RPMI8226 (cell line): ENCODE measurements at places on chromosomes 6 and 20.

- DNase-seq = no peak
Observed at GRCh38 chr6:157813750-157814455, 9.1 kb upstream of the SNX9 start.

DNA sequence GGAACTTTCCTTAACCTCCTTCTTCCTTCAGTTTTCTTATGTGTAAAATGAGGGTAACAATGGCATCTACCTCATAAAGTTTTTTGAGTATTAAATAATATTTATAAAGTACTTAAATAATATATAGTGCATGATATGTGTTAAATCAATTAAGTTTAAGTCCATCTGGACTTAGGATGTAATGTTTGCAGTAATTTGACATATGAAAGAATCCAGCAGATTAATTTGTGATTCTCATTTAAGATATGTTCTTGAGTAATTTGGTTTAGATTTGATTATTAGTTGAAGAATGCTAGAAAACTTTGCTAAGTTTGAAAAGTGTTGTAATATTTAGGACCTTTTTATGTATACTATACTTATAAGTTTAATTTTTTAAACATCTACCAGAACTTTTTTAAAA, 18.1 kb downstream of the KCTD20 start:
- DNase-seq = no peak

DNA sequence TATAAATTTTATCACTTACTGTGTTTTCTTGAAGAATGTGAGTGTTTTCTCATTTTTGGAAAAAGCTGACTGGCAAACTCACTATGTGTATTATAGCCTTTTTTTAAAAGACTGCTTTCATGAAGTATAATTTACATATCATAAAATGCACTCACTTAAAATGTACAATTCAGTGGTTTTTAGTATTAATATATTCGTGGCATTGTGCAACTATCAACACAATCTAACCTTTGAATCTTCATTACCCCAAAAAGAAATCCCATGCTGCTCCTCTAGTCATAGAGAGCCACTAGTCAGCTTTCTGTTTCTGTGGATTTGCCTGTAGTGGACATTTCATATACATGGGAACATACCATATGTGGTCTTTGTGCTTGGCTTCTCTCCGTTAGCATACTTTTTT, 143.8 kb downstream of the PLCB4 start:
- DNase-seq = no peak

DNA sequence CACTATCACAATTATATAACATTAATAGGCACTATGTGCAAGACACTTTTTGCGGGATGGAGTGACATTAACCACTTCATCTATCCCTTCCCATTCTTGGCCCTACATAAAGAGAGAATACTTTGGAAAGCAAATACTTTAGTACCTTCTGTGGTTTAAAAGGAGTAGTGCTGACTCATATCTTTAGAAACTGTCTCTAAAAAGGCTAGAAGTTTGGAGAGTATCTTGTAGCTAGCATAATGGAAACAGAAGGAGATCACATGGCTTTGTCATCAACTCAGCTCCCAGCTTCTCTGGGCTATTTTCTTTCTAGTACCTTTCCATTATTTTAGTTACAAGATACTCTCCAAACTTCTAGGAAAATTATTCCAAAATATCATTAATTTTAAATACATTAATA, 157.5 kb downstream of the ADGRG6 start:
- DNase-seq = no peak

- DNase-seq = no peak
Observed at GRCh38 chr20:17543531-17544131, 12.5 kb upstream of the BFSP1 start.

DNA sequence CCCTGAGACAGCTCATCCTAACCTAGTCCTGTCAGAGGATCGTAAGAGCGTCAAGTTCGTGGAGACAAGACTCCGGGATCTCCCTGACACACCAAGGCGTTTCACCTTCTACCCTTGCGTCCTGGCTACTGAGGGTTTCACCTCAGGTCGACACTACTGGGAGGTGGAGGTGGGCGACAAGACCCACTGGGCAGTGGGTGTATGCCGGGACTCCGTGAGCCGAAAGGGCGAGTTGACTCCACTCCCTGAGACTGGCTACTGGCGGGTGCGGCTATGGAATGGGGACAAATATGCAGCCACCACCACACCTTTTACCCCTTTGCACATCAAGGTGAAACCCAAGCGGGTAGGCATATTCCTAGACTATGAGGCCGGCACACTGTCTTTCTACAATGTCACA, 3.2 kb upstream of the RPP21 start:
- no peak for DNase-seq

GRCh38 chr6:35727935-35728682, 8.7 kb upstream of the ARMC12 start:
- peak; percentile 97 for DNase-seq

- DNase-seq = no peak
Observed at GRCh38 chr6:124823240-124824111, 138.8 kb upstream of the RNF217 start.

DNA sequence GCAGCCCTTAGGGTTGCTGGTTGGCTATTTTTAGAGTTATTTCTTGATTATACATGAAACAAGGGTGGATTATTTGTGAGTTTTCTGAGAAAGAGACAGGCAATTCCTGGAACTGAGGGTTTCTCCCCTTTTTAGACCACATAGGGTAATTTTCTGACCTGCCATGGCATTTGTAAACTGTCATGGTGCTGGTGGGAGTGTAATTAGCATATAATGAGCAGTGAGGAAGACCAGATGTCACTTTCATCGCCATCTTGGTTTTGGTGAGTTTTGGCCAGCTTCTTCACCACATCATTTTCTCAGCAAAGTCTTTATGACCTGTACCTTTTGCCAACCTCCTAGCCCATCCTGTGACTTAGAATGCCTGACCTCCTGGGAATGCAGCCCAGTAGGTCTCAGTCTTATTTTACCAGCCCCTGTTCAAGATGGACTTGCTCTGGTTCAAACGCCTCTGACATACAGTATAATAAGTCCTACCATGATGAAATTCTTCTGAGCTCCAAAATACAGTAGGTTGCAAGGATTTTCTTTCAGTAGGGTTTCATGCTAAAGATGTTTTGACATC, 117.1 kb downstream of the ISM1 start:
- no peak for DNase-seq

- no peak for DNase-seq
Observed at GRCh38 chr6:49499623-49500022, at the start of gene GLYATL3. GLYATL3 (plus strand) TSS chr6:49499923; CDS start chr6:49511991, 12,068 bp downstream.

DNA sequence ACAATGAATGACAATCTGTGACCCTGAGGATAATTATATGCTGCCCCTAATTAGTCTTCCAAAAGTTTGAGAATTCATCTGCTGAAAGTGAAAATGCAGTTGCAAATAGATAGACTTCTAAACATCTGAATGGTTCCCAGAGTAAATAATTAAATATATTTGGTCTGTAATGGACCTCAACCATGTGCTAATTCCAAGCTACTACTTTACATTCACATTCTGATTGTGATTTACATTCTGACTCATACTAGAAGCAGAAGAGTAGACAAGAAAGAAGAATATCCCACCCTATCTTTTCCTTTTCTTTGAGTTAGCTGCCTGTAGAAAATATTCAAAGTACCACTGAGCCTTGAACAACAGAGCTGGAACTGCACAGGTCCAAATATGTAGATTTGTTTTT, 80.8 kb downstream of the PTPRK start:
- no peak for DNase-seq

- no peak for DNase-seq
Observed at GRCh38 chr6:144528743-144529425, 243.7 kb downstream of the UTRN start.

DNA sequence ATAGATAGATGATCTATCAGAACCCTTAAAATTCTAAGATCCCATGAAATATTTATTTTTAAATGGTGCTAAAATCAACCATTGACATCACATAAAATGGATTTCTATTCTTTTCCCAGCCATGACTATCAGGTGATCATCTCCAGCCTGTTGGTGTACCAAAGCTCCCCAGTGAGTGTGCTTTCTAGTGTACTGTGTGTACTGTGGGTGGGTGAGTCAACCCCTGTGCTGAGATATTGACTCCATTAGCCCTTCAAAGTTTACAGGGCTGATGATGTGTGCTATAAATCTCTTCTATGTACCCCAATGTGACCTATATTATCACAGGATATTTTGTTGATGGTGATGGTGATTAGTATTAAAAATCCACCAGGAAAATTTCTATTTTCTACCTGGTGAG, 344.6 kb downstream of the MMUT start:
- DNase-seq = no peak

DNA sequence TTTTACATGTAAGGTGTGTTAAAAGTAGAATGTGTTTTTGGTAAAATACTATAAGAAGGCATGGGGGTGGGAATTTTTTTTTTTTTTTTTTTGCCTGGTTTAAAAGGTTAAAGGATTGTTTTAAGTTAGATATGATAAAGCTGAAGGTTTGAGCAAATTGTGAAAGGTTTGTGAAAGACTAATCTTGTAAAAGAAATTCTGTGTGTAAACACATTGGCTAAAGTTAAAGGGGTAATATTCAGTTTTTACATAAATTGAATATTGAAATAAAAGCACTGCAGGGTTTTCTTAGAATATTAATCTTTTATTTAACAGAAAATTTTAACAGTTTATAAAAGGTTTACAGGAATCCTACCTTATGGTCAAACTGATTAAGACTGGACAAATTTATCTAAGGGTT, 105.7 kb downstream of the DTNBP1 start:
- no peak for DNase-seq

DNA sequence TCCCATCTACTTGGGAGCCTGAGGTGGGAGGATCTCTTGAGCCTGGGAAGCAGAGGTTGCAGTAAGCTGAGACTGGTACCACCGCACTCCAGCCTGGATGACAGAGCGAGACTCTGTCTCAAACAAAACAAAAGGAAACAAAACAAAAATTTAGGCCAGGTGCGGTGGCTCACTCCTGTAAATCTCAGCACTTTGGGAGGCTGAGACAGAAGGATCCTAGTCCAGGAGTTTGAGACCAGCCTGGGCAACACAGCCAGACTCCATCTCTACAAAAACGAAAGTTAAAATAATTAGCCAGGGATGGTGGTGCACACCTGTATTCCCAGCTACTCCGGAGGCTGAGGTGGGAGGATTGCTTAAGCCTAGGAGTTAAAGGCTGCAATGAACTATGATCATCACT, 183.2 kb upstream of the ZNF217 start:
- no peak for DNase-seq

DNA sequence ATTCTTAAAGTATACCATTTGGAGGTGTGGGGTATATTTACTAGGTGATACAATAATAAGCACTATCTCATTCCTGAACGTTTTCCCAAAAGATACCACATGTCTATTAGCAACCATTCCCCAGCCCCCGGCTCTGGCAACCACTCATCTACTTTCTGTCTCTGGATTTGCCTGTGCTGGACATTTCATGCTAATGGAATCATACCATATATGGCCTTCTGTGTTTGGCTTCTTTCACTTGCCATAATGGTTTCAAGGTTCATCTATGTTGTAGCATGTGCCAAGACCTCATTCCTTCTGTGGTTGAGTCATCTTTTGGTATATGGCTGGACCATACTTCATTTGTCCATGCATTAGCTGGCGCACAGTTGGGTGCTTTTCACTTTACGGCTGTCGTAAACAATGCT, 39.7 kb downstream of the BCAS4 start:
- no peak for DNase-seq

GRCh38 chr6:168097221-168097620, 18.2 kb upstream of the FRMD1 start:
- DNase-seq = no peak

DNA sequence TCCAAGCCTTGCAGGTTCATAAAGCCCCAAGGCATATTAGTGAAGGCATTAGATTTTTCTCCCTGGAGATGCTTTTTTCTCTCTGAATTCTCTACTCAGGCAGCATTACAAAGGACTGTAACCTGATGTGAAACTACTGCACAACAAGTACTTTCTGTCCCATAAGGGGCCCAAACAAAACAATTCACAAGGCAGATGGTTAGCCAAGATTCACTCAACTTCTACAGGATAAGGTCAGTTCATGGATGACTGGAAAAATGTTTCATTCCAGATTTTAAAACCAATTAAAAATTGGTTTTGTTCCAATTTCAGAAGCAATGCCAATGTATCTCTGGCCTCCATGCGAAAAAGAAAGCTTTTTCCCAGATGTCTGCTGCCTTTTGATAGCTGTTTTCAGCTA, 181.8 kb downstream of the KHDC1L start:
- DNase-seq = no peak

GRCh38 chr20:16615199-16615598, 42.0 kb upstream of the KIF16B start:
- no peak for DNase-seq
